ENCODE measurements at places on chromosomes 13 and 19.

GRCh38 chr13:59568306-59568705 lies 595.4 kb downstream of the DIAPH3 start:
- DNase-seq = no peak

GRCh38 chr19:2944775-2945574 lies at the start of gene ZNF77:
Gene ZNF77 (minus strand): TSS chr19:2944971. CDS start chr19:2944840, 131 bp downstream.
- DNase-seq = peak; percentile 99

DNA sequence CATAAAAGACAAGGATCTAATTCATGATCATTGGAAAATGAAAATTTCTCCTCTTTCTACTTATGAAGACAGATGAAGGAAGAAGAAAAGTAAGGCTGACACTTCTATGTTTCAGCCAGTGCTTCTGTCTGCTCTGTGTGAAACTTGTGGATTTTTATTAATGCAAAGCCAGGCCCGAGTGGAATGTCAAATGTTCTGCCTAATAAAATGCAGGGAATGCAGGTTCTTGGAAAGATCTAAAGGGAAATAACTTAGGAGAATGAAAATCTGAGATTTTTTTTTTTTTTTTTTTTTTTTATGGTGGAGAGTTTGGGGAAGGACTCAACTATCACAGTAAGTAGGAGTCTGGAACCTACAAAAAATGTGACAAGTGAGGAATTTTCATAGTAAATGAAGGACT lies 1732.3 kb upstream of the SLC10A2 start:
- DNase-seq = no peak

- no peak for DNase-seq
These were observed 513.0 kb downstream of the IRS2 start for GRCh38 chr13:109273326-109273751.

- no peak for DNase-seq
These were observed 15.0 kb downstream of the MAU2 start for GRCh38 chr19:19335408-19336158.

DNA sequence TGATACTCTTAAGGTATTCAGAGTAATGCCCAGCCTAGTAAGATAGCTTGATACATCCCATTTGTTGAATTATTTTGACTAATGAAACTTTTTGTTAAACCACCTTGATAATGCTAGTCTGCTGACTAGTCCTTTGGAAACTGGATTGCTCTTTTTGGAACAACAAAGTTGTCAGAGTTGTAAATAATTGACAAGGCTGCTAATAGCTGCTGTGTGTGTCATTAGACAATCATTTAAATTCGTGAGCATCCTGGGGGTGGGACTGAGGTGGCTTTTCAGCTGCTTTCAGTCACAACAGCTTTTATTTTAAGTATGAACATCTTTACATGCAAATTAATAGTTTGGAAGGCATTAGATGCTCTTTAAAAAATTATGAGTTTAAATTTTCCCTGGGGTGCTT lies 153.5 kb downstream of the HS6ST3 start:
- DNase-seq = no peak

DNA sequence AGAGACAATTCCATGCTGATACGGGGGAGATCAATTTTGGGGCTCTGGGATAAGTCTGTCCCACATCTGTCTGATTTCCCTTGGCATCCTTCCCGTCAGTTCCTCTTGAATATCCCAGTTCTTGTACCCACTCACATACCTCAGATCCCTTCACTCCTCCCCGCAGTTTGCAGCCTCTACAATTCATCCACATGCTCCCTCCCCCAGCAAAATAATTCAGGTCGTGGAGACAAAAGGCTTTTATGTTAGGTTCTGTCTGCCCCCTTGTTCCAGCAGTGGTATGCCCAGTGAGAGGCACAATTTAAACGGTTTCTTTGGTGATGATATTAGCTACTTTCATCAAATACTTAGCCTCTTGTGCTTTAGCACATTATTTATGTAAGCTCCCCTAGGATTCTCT lies 9.6 kb downstream of the RPS16 start:
- DNase-seq = no peak

DNA sequence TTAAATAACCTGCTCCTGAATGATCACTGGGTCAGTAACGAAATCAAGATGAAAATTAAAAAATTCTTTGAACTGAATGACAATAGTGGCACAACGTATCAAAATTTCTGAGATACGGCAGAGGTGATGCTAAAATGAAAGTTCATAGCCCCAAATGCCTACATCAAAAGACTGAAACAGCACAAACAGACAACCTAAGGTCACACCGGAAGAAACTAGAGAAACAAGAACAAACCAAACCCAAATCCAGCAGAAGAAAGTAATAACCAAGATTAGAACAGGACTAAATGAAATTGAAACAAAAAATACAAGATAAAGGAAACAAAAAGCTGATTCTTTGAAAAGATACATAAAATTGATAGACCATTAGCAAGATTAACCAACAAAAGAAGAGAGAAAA lies 324.1 kb downstream of the RBM26 start:
- DNase-seq = no peak

GRCh38 chr13:33227927-33228647 lies 57.5 kb downstream of the STARD13 start:
- no peak for DNase-seq

- DNase-seq = no peak
These were observed 21.4 kb downstream of the UHRF1 start for GRCh38 chr19:4930664-4931063.

DNA sequence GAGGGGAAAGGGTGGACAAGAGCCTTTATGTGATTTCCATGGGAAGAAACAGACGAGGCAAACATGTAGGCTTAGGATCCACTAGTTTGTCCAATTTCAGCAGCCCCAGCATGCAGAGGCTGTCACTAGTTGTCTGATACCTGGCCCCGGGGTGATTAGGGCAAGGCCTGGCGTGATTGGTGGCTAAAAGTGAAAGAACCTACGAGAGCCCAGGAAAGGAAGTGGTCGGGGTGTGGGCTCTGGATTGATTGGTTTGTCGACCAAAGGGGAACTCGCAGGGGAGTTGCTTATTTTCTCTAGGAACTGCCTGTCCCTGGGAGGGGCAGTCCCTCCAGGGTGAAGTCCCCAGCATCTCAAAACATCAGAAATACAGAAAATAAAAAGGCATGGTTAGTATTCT lies 64.2 kb upstream of the UQCRFS1 start:
- peak; percentile 77 for DNase-seq

GRCh38 chr19:40717880-40718773 lies 1.2 kb downstream of the ITPKC start:
- DNase-seq = no peak

DNA sequence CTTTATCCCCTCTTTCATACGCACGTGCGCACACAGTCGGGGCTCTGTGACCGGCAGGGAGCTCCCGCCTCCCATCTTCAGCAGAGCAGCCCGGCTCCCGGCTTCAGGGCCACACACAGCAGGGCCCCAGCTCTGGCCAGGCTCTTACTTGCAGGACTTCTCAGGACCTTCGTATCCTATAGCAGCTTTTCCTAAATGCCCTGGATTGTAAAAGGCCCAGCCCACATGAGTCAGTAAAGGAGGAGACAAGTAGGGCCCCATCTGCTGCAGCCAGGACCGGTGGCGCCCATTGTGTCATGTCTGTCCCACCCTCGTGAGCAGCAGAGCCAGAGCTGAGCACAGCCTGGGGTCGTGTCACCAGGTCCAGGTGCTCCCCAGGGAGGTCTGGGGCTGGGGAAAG lies 107.6 kb upstream of the VSTM2B start:
- DNase-seq = no peak

- no peak for DNase-seq
These were observed 147.2 kb upstream of the ZNF536 start for GRCh38 chr19:30224689-30225606.

GRCh38 chr19:12984683-12985048 lies 10.6 kb upstream of the NFIX start:
- no peak for DNase-seq

DNA sequence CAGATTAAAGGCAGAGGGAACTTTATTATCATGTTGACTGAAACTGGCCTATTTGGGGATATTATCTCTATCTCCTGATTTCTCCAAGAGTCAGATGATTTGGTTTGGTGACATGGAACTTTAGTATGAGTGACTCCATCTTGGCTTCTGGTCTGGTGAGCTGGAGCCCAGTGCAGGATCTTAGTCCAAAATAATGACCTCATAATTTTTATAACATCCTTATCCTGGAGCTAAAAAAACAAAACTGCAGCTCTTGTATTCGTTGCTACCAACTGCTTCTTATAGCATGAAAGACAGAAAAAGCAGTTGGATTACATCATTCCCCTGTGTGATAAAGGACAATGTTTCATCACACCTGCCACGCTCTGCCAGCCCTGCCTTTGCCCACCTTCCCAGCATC lies 39.3 kb upstream of the RNF17 start:
- DNase-seq = no peak

GRCh38 chr13:46556418-46556779 lies 3.4 kb downstream of the LRCH1 start:
- no peak for DNase-seq

DNA sequence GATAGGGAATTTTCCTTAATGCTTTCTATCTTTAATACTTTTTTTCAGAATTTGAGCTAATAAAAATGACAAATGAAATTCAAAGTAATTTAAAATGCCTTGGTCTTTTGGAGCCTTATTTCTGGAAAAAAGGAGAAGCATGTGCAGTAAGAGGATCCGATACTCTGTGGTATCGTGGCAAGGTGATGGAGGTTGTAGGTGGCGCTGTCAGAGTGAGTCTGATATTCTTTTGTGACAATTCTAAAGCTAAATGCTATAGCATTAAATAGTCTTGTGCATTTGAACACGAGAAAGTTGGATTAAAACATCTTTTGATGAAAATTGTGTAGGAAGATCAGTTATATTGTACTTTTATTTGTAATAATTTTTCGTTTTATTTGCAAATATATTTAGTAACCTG lies 95.0 kb downstream of the RNF17 start:
- no peak for DNase-seq

DNA sequence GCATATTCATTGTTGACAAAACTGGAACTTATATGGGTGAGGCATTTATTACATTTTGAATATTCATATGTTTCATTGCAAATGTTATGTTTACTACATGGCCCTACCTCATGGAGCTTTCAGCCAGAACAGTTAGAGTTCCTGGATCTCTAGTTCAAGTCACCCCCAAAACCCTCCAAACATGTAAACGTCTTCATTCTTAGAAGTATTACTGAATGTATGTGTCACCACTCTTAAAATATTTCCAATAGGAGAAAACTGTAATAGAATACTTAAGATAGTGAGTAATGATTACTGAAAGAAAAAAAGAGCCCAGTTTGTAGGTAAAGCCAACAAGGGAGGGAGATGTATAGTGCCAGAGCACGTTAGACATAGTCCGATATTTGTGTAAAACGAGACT lies 23.5 kb downstream of the URI1 start:
- no peak for DNase-seq

DNA sequence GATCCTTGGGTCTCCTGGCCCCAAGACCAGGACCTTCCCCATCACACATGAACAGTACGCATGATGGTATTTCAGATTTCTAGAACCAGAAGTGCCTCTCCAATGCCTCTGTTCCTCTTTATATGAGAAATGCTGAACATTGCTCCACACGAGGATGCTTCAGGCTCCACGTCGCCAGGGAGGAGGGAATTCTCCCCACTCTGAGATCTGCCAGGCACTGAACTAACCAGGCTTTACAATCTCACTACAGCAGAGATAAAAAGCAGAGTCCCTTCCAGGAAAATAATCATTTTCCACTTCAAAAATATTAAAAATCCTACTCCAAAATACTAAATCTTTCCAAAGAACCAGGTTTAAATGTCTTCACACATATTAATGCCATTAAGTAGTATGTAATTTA lies 10.4 kb downstream of the DOCK9 start:
- no peak for DNase-seq

DNA sequence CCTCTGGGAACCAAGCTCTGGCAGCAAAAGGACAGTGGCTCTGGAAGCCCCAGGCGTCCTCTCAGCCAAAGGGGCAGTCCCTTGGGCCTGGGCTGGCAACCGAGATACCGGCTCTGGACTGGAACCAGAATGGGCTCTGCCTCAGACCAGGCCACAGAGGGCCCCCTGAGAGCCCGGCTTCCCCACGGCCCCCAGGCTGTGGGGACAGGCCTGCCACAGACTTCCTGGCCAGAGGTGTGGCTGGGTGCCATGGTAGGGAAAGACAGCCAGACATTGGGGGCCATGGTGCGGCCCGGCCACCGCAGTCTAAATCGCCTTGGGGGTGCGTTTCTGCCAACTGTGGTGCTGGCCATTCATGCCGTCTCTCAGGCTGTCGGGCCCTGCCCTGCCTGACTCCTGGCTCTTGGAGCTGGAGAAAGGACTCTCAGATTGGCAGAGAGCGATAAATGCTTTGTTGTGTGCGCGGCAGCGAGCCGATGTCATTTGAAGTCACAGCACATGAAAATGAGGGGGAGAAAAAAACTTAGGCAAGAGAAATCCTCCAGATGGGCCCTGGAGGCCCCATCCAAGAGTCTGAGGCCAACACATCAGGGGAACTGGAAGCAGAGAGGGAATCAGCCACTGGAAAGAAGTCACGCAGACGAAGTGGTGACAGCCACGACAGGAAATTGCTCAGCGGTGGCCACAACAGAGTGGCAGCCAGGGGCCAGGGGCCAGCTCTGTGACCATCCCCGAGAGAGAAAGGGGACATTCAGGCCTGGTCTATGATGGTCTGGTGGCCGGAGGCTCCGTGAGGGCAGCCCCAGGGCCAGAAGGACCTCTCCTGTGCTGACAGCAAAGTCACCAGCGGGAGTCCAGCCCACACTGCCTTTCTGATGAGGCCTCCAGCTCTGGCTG lies 26.5 kb downstream of the SH3GL1 start:
- no peak for DNase-seq

All from CD4-positive, alpha-beta T cell treated with Interleukin-4 for 1 hour (primary cell).